GM12865 (cell line): ENCODE measurements at places on chromosomes 13 and 19.

- DNase-seq = no peak
Observed at GRCh38 chr19:44050740-44051649, 841 bp upstream of the ZNF223 start.

DNA sequence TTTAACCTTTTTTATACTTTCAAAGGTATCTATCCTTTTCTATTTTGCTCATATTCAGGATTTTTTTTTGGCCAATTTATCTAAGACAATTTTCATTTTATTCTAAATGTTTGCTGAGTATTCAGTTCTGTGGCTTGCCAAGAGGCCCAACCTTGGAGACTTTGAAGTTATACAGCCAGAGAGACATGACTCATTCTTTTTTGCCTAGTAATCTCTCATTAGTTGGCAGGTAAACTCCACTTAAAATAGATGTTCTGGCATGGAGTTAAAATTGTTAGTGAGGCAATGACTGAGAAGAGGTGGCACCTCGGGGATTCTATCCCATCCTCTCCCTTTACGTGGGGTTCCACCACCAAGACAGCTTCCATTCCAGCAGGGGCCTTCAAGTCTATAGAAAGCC, 213.8 kb downstream of the KCTD12 start:
- no peak for DNase-seq

GRCh38 chr19:48969276-48970138, 4.4 kb downstream of the FTL start:
- peak; percentile 49 for DNase-seq

GRCh38 chr13:32107474-32107873, 75.9 kb downstream of the FRY start:
- DNase-seq = no peak

GRCh38 chr13:27632214-27632613, 10.5 kb downstream of the POLR1D start:
- no peak for DNase-seq
